Testis (tissue), 5 donors: ENCODE measurements at places on chromosomes 1 and 21.

DNA sequence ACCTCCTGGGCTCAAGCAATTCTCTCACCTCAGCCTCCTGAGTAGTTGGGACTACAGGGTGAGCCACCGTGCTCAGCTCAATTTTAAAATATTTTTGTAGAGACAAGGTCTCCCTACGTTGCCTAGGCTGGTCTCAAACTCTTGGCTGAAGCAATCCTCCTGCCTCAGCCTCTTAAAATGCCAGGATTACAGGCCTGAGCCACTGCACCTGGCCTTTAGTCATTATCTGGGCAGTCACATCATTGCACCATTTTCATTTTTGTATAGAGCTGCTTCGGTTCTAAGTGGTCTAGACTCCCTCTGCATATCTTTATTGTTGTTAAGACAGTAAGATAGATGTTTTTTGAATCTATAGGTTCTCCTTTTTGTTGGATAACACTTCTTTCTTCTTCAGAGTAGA is 39.9 kb downstream of the ATF3 start:
- no peak overlapping the region for H3K4me3 ChIP-seq
- no peaks in the 10 kb centered on the region for H3K27me3 ChIP-seq
- no peak for DNase-seq

DNA sequence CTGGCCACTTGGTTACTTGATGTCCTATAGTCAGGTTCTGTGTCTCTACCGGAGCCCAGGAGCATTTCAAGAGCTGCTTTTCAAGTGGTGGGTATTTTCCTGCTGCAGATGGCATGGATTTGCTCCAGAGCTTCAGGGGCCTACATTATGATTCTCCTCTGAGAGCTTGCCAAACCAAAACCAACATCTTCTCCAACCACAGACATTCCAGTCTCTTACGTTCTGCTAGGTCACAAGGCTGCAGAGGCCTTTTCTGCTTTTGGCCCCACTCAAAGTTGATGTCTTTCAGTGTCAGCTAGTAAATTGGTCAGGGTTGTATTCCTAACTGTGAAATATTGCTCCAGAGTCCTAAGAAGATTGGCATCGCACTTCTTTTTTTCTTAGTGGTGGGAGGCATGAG is 14.7 kb upstream of the AQP10 start:
- H3K4me3 ChIP-seq = no peak overlapping the region
- DNase-seq = no peak
- no peak overlapping the region for H3K27ac ChIP-seq
- no peaks in the 10 kb centered on the region for H3K36me3 ChIP-seq
- no peaks in the 10 kb centered on the region for H3K4me1 ChIP-seq
- no peaks in the 10 kb centered on the region for H3K27me3 ChIP-seq

- H3K27ac ChIP-seq = no peak overlapping the region
- no peaks in the 10 kb centered on the region for H3K27me3 ChIP-seq
- no peaks in the 10 kb centered on the region for H3K36me3 ChIP-seq
- H3K4me3 ChIP-seq = no peak overlapping the region
- DNase-seq = no peak
- H3K4me1 ChIP-seq = no peaks in the 10 kb centered on the region
Measured at GRCh38 chr1:67836769-67837168, 3.5 kb upstream of the GNG12 start.

DNA sequence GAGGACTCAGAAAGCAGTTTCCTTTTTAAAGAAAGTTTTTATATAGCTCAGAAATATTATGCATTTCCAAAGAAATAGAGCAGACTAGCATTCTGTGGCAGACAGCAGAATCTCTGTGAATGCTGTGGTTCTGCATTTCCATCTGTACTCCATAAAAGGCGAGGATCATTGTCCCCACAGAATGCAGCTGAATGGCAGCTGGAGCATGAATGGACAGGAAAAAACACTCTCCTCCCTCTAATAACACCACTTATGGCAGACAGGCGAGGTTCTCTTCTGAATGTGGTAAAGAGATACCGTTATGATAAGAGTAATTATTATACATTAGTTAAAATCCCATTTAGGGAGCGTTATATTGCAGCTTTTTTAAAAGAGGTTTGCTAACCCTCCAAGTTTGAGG is 81.4 kb upstream of the WLS start:
- H3K27ac ChIP-seq = no peak overlapping the region
- H3K4me3 ChIP-seq = no peak overlapping the region
- H3K27me3 ChIP-seq = no peaks in the 10 kb centered on the region
- H3K4me1 ChIP-seq = no peaks in the 10 kb centered on the region
- DNase-seq = no peak

GRCh38 chr1:30872033-30872947 is 36.3 kb downstream of the SDC3 start:
- no peak for DNase-seq
- H3K4me1 ChIP-seq = peaks cover 2% of the 10 kb centered on the region
- H3K4me3 ChIP-seq = no peak overlapping the region
- no peak overlapping the region for H3K27ac ChIP-seq
- no peaks in the 10 kb centered on the region for H3K27me3 ChIP-seq

GRCh38 chr1:242089911-242090310 is 91.0 kb upstream of the MAP1LC3C start:
- H3K4me3 ChIP-seq = no peak overlapping the region
- no peak overlapping the region for H3K27ac ChIP-seq
- no peaks in the 10 kb centered on the region for H3K4me1 ChIP-seq
- no peak for DNase-seq
- no peaks in the 10 kb centered on the region for H3K27me3 ChIP-seq

DNA sequence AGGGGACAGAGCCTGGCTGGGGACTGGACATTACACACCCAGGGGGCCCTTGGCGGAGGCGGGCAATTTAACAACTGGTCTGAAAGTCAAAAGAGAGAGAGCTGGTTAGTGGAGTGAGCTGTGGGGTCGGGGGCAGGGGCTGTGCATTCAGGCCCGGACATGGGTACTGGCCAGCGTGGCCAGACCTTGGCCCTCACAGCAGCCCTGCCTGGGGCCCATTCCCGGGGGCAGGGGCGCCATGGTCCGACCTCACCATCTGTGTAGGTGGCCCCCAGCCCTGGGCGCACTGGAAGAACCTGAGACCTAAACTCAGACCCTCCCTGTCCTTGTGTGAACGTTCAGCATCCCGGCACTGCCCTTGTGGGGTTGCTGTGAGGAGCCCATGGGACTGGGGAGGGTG is 5.0 kb downstream of the CLDN19 start:
- no peak overlapping the region for H3K4me3 ChIP-seq
- DNase-seq = no peak
- no peak overlapping the region for H3K27ac ChIP-seq
- no peaks in the 10 kb centered on the region for H3K36me3 ChIP-seq
- H3K4me1 ChIP-seq = no peaks in the 10 kb centered on the region

DNA sequence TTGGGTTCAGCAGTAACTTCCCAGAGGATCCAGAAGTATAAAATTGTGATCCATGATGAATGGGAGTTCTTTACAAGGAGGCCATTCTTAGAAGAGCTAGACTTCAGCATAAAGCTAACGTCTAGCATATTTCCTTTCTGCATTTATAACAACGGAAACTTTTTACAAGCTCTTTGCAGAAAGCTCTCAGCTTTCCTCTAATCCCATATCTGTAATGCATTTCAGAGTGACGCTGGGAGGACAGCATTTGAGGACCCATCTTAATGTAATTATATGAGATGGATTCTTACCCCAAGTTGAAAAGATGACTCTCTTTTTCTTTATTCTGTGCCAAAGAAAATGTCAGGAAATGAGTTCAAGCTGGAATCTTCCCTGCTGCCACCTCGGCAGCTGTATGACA is 132.0 kb upstream of the CACHD1 start:
- H3K27ac ChIP-seq = no peak overlapping the region
- no peaks in the 10 kb centered on the region for H3K36me3 ChIP-seq
- no peak for DNase-seq
- no peaks in the 10 kb centered on the region for H3K4me1 ChIP-seq
- H3K27me3 ChIP-seq = no peaks in the 10 kb centered on the region

GRCh38 chr1:15345705-15346345 is 63.9 kb upstream of the EFHD2 start:
- no peaks in the 10 kb centered on the region for H3K27me3 ChIP-seq
- H3K4me1 ChIP-seq = peaks cover 4% of the 10 kb centered on the region
- no peaks in the 10 kb centered on the region for H3K36me3 ChIP-seq
- H3K4me3 ChIP-seq = no peak overlapping the region

DNA sequence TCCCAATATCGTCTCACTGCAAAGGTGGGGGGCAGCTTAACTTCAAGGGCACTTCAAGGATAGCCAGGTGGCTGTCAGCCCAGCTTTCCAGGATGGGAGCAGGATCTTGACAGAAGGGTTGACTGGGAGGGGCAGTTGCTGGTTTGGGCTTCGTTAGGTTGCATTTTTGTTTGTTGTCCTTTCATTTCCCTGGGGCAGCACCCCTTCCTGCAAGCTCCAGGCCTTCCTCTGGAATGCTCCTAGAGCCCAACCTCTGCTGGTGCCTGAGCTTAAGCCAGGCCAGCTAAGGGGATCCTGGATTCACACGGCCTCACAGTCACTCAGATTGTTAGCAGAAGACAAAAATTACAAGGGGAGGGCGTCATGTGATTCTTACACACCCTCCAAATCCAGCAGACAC is 4.1 kb upstream of the OLIG2 start:
- no peak overlapping the region for H3K4me3 ChIP-seq
- H3K27ac ChIP-seq = no peak overlapping the region
- peaks cover 6% of the 10 kb centered on the region for H3K27me3 ChIP-seq
- H3K36me3 ChIP-seq = no peaks in the 10 kb centered on the region
- H3K4me1 ChIP-seq = peaks cover 21% of the 10 kb centered on the region

GRCh38 chr1:183023146-183023600 is at the start of gene LAMC1:
Gene LAMC1, plus strand, starts transcription at chr1:183023420. Its CDS starts 297 bp downstream, at chr1:183023717.
- H3K27me3 ChIP-seq = no peaks in the 10 kb centered on the region
- peak within 1 kb of the TSS; percentile 98 for H3K27ac ChIP-seq
- peak within 1 kb of the TSS; percentile 87 for H3K4me3 ChIP-seq
- H3K4me1 ChIP-seq = peaks cover 14% of the 10 kb centered on the region

DNA sequence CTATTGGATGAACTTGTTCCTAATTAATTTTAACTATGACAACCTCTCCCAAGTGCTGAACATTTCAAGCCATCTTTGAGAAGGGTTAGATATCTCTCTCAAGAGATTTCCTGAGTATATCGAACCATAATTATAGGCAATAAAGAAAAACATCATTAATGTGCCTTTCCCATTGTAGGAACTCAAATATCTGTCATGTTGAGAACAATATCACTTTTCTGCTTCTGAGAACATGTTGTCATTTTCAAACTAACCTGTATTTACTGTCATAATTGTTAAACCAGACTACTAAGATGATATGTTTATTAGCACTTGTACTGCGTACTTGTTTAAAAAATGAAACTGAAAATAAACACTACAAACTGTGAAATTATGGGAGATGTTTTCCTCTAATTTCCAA is 4.3 kb downstream of the EPS15 start:
- no peak for DNase-seq
- H3K36me3 ChIP-seq = no peaks in the 10 kb centered on the region
- H3K4me3 ChIP-seq = no peak overlapping the region
- H3K4me1 ChIP-seq = peaks cover 28% of the 10 kb centered on the region

GRCh38 chr1:91952187-91952586 is 3.0 kb downstream of the BRDT start:
- no peaks in the 10 kb centered on the region for H3K27me3 ChIP-seq
- DNase-seq = no peak
- no peaks in the 10 kb centered on the region for H3K4me1 ChIP-seq
- no peak overlapping the region for H3K27ac ChIP-seq
- H3K36me3 ChIP-seq = no peaks in the 10 kb centered on the region

- H3K4me1 ChIP-seq = peaks cover 6% of the 10 kb centered on the region
- no peak overlapping the region for H3K4me3 ChIP-seq
- H3K36me3 ChIP-seq = no peaks in the 10 kb centered on the region
Measured at GRCh38 chr1:3907621-3908165, 7.6 kb upstream of the C1orf174 start.

GRCh38 chr21:45359451-45360217 is 45.3 kb upstream of the COL18A1 start:
- H3K27ac ChIP-seq = no peak overlapping the region
- H3K4me3 ChIP-seq = no peak overlapping the region
- no peaks in the 10 kb centered on the region for H3K4me1 ChIP-seq
- H3K36me3 ChIP-seq = no peaks in the 10 kb centered on the region
- no peak for DNase-seq

GRCh38 chr1:184296466-184297243 is 90.2 kb upstream of the C1orf21 start:
- no peaks in the 10 kb centered on the region for H3K36me3 ChIP-seq
- no peak overlapping the region for H3K4me3 ChIP-seq
- H3K27me3 ChIP-seq = no peaks in the 10 kb centered on the region
- peak; percentile 98 for DNase-seq

DNA sequence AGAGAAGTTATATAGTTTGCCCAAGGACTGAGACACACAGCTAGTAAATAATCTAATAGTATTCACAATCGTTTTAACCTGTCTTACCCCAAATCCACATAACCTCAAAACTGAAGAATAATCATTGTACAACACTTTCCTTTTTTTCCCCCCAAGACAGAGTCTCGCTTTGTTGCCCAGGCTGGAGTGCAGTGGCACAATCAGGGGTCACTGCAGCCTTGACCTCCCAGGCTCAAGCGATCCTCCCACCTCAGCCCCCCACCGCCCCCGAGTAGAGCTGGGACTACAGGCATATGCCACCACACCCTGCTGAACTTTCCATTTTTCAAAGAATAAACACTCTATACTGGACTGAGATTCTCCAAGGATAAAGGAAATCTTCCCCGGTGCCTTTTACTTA is 28.7 kb upstream of the NBL1 start:
- no peak overlapping the region for H3K27ac ChIP-seq
- no peak for DNase-seq
- no peaks in the 10 kb centered on the region for H3K36me3 ChIP-seq
- H3K4me1 ChIP-seq = no peaks in the 10 kb centered on the region
- H3K4me3 ChIP-seq = no peak overlapping the region

GRCh38 chr1:153545067-153546055 is at the start of gene S100A4:
Gene S100A4, minus strand, starts transcription at chr1:153545806. Its CDS starts 1,012 bp downstream, at chr1:153544794.
- H3K4me1 ChIP-seq = peaks cover 25% of the 10 kb centered on the region
- peak within 1 kb of the TSS; percentile 6 for H3K4me3 ChIP-seq
- H3K27me3 ChIP-seq = no peaks in the 10 kb centered on the region
- no peaks in the 10 kb centered on the region for H3K36me3 ChIP-seq

DNA sequence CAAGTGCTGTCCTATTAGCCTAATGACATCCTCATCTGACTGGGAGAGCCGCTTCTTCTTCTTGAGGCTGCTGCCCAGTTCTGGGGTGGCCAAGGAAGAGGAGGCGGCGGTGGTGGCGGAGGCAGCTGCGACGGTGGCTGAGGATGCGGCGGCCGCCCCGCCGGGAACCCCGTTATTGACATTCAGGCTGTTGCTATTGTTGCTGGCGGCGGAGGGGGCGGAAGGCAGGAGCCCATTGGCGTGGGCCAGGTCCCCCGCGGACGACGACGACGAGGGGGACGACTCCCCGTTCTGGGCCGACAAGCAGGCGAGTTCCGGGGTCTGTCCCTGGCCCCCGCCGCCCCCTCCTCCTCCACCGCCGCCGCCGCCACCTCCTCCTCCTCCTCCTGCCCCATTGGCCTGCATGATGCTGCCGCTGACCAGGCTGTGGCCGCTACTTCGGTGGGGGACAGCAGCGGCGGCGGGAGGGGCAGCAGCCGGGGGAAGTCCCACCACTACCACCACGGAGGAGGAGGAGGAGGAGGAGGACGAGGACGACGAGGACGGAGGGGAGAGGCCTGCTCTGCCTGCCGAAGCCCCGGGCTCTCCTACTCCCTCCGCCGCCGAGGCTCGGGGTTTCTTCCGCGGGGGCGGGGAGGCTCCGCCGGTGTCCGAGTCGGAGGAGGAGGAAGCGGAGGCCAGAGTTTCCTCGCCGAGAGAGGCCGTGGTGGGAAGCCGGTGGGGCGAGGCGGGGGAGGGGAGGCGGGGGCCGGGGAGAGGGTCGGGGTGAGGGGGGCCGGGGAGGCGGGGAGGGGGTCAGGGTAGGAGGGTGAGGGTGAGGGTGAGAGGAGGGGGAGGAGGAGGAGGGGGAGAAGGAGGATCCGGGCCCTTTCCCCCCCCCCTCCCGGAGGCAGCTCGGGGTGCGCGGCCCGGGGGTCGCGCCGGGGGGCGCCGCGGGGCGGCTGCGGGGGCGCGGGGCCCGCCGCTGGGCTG is 610 bp downstream of the WDR26 start:
- peaks cover 22% of the 10 kb centered on the region for H3K4me1 ChIP-seq
- H3K27ac ChIP-seq = peak overlapping the region; percentile 98
- H3K4me3 ChIP-seq = peak overlapping the region; percentile 97
- H3K36me3 ChIP-seq = no peaks in the 10 kb centered on the region
- no peaks in the 10 kb centered on the region for H3K27me3 ChIP-seq
